Coronary artery (tissue), 2 donors: ENCODE measurements at places on chromosomes 2 and 18.
A peak's percentile ranks its signal among the peaks of the same experiment; 100 is the strongest.

DNA sequence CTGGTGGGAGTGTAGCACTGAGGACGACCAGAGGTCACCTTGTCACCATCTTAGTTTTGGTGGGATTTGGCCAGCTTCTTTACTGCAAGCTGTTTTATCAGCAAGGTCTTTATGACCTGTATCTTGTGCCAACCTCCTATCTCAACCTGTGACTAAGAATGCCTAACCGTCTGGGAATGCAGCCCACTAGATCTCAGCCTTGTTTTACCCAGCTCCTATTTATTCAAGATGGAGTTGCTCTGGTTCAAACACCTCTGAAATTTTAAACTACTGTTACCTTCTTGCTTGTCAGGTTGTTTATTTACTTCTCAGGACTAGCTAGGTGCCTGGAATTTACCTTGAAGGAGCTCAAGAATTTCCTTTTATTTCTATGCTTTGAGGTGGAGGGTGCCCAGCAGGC lies 9.5 kb upstream of the KCNG3 start:
- DNase-seq: no peak

DNA sequence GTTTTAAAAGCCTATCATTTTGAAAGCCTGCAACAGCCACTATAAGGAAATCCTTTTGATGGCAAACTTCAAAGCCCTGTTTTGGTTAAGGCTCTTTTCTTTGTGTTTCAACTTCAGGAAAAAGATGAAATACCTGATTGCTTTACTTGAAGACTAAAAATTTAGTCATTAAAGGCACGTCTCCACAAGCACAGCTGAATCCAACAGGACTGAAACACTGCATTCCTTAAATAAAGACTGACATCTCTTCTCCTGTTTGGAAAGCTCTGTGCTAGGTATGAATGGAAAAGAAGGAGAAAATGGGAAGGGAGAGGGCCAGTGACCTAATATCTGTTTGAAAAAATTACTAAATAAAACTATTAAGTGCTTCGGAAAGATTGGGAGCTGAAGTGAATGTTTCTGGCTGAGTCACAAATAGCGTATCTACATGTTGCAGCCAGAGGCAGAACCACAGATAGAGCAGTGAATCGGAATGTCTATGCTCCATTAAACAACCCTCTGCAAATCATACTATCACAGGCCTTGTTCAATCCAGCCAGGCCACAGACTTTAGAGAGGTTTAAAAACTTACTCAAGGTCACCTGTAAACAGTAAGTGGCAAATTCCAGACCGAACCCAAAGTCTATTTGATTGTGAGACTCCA lies 21.1 kb upstream of the RALBP1 start:
- DNase-seq: no peak

- DNase-seq: no peak
Measured at GRCh38 chr2:34353509-34354113, 754.5 kb upstream of the FAM98A start.

DNA sequence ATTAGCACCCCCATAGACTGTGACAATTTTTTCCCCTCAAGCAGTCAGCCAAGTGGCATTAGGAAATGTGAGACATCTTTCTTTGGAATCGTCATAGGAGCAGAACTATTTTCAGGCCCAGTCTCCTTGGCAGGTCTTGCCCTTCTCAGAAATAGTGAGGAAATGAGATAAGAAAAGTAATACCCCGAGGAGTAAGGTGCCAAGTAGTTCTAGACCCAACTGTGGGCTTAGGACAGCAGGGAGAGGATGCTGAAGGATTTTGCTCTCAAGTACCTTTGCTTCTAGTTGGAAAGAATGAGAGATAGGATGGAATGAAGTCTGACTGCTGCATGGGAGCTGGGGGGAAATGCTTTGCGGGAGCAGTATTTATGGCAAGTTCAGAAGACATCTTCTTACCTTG lies 31.8 kb downstream of the PRKCE start:
- no peak for DNase-seq

GRCh38 chr2:25375371-25375988 lies 33.8 kb upstream of the DNMT3A start:
- no peak for DNase-seq

- DNase-seq: no peak
Measured at GRCh38 chr18:199768-200167, 41.4 kb downstream of the USP14 start.

- DNase-seq: no peak
Measured at GRCh38 chr18:10379522-10379921, 74.9 kb upstream of the APCDD1 start.

GRCh38 chr18:36735130-36735529 lies 93.7 kb downstream of the TPGS2 start:
- DNase-seq: no peak

DNA sequence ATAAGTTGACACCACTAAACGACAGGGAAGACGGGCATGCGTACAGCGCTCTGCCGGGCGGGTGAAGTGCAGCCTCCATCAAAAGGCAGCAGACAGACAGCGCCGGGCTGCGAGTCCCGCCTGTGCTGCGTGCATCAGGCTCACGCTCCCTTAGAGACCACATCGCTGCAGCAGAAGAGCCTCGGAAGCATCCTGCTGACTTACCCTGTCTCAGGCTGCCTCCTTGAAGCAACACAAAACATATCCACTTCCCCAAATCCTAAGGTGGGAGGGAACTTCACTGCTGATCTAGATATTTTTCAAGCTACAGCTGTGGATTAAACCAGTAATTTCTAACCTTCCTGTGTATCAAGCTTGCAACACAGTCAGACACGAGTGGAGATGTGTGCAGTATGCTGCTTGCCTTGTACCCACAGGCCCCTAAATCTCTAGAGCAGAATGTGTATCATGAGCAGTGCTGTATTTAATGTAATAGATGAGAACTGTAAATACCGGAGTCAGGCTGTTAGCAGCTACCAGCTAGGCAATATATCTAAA lies 6.4 kb downstream of the MYT1L start:
- no peak for DNase-seq

DNA sequence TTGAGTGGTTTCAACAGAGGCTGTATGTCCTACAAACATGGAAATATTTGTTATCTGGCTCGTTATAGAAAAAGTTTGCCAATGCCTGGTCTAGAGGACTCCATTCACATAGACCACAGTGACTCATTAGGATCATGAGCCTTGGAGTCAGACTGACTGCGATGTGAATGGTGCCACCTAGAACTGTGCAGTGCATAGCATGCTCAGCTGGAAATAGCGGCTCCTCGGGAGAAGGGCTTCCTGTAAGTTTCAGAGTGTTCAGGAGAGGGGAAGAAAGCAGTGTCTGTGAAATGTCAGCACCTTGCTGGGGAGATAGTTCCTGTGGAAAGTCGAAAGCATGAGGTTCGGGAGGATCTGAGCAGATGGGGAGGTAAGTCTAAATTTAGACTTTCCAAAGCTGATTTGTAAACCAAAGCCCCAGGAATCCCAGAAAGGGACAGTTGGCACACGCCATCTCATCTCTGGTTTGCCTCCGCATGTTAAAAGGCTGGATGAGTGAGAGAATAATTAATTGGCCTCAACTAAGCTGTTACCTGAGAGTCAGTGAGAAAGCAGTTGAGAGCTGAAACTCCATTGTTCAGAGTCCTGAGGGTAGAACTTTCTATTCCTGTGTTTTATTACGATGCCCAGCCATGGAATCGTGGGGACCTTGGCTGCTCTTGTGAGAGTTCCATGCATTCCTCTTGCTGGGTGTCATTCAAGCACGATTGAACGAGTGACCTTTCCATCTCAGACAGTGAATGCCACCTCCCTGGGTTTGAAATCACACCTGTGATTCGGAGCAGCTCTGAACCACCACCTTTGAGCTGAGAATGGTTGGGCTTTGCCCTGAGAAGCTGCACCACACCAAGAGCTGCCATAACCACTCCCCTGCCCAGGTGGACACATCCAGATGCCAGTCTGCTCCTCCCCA lies 99.5 kb downstream of the MAPK4 start:
- DNase-seq: peak; percentile 74

DNA sequence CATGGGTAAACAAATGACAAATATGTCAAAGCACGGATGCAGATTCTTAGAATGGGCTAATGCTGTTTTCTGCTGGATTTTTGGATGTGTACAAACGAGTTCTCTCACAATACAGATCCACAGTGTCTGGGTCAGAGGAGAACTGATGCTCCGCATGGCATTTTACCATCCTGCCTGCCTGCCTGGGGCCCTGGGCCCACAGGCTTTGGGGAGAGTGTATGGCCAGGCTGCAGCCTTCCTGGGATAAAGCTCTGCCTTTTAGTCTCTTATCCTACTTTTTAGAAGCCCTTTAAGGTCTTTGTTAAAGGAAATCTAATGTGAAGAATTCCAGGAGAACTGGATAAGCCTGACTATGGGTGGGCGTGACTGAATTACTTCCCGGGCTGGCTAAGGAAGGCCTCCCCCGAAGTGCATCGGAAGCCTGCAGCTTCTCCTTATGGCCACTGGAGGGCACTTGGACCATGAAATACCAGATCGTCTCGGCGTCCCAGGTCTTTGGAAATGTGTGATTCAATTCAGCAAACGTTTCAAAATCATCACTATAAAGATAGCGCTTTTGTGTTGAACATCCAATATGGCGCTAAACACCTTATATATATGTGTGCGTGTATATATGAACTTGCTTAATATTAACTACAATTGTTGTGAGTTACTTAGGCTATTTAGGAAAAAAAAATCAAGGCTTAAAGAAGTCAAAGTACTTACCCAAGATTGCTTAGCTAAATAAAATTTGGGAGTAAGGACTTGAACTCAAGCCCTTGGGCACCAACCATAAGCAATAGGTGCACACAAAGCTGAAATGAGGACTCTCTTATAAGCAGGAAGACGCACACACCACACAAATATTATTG lies 15.2 kb upstream of the DNPEP start:
- no peak for DNase-seq

DNA sequence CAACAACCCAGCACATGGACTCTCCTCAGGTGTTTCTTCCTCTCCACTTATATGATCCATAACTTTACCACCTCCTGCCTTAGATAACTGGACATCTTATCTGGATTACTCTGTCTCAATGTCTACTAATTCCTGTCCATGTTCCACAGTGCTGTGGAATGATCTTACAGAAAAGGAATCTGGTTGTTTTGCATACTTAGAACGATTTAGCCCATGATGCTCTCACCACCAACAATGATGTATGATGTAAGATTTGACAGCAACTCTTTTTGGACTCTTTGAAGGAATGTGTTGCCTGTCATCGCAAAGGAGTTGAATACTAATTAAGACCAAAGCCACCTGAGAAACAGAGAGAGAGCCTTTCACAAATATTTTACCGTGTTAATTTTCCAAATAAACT lies 37.7 kb upstream of the SYT4 start:
- DNase-seq: no peak

DNA sequence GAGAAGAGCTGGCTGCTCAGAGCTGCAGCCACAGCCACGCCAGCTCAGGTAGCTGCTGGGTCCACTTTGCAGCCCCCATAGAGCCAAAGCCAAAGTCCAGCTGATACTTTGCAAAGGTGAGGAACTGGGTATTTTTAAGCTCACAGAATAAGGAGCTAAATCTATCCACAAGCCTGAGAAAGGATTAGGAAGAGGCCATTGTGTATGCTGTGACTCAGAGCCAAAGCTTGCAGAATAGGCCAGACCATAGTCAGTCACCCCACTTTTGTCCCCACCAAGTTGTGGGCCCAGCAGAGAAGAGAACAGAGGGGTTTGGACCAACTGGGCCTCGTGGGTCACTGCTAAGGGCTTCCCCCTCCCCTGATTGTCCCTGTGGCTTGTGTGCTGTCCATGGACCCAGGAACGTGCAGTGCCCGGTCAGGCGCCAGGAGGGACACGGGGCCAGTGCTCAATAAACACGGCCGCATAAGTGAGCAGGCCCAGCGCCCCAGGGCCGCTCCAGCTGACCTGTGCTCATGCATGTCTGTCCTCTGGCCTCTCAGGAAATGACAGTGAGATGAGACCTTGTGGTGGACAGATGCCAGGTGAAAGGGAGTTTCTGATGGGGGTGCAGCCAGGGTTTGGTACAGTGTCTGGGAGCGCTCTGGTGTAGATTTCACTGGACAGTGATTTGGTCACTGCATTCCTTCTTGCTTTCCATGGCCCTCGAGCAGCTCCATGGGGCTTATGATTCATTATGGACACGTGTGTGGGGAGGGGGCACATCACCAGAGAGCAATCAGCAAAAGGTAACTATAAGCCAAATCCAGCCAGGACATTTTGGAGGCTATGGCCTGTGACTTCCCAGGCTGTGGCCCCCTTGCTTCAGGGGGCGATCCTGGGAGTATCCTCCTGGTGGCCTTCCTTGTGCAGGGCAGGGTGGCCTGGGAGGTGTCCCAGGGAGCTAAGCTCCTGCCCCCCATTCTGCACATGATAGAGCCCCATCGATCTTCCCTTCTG lies 31.3 kb downstream of the MAL start:
- DNase-seq: no peak

DNA sequence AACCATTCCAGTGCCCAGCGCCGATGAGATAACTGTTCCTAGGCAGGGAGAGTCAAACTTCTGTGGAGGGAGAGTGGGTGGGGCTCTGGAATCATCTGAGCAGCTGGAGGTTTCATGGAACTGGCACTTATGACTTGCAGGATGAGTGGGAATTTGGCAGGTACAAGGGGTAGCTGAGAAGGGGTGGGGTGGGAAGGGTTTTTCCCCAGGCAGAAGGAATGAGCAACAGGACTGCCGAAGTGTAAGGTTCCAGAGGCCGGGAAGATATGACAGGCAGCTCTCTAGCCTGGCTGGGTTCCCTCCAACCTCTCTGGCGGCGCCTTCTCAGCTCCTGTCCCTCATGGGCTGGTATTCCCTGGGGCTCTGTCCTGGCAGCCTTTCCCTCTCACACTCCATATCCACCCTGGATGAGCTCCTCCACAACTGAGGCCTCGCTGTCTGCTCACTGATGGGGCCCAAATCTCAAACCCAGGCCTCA lies 2.5 kb upstream of the TET3 start:
- no peak for DNase-seq

- DNase-seq: no peak
Measured at GRCh38 chr2:182144041-182144775, 158.6 kb downstream of the PPP1R1C start.

DNA sequence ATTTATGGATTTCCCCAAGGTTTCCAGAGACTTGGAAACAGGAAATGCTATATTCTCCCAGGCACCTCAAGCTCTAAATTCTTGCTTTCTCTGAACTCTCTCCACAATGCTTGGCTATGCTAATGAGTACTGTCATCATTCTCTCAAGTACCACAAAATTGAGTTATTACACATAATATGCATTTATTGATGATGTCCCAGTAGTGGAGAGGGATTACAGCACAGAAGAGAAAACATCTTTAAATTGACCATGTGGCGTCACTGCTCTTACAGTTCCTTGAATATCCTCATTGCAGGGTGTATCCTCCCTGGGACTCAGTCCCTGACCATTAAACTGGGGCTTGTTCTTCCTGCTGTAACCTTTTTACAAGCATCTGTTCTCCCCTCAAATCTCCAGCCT lies 681.1 kb upstream of the FANCL start:
- DNase-seq: no peak

GRCh38 chr18:10895976-10896375 lies 253.4 kb downstream of the PIEZO2 start:
- DNase-seq: no peak

DNA sequence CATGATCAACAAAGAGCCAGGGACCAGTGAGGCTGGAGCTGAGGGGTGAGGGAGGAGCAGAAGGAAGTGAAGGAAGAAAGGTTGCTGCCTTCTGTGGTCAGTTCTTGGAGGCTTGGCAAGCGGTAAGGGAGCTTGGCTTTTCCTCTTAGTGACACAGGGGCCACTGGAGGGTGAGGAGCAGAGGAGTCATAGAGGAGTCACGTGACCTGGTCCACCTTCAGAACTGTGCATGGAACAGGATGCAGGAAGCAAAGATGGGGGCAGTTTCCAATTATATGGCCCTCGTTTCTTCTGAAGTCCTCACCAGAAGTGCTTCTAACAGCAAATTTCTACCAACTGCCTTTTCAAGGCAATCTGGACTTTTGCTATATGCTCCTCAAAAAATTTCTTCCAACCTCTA lies 326.9 kb upstream of the SMIM21 start:
- DNase-seq: no peak
